ENCODE measurements at places on chromosomes 11 and 22. TPM values are rescaled to one million over a fixed set of nuclear protein-coding genes. Genes with fewer than 3 reads are reported as not detected.

The RAB39A gene
- total RNA-seq: 0.66 TPM

GRCh38 chr11:131561501-131561900 is 191.1 kb downstream of the NTM start:
- no peak for DNase-seq
- no peak overlapping the region for H3K27ac ChIP-seq
- no peak overlapping the region for H3K4me3 ChIP-seq
- H3K4me1 ChIP-seq: no peaks in the 10 kb centered on the region
- H3K36me3 ChIP-seq: no peaks in the 10 kb centered on the region
- H3K27me3 ChIP-seq: no peaks in the 10 kb centered on the region

DNA sequence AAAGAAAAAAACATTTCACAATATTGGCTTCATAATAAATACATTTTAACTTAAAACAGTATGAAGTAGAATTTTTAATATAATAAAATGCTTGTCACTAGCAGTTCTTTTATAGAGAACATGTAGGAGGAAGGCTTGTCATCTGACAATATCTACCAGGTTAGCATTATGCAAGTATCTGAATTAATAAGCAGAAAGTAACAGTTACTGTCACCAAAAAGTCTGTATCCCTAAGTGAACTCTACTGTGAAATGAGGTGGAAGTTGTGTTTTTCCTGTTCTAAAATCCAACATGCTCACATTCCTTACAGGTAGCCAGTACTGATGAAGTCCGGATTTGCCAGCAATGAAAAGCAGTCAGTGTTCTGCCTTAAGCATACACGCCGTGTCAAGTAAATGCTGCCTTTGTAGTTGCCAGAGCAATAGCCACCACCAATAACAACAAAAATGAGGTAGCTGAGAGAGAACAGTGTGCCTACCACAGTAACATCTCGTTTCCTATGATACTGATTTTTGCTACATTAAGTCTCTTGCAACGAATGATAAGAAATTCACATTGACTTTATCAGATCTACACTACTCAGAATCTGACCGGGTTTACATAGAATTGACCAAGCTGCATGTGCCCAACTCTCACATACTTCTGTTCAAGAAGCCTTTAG is 95.5 kb downstream of the SIK3 start:
- no peaks in the 10 kb centered on the region for H3K36me3 ChIP-seq
- no peaks in the 10 kb centered on the region for H3K27me3 ChIP-seq
- no peak overlapping the region for H3K27ac ChIP-seq
- H3K4me3 ChIP-seq: no peak overlapping the region
- DNase-seq: no peak

DNA sequence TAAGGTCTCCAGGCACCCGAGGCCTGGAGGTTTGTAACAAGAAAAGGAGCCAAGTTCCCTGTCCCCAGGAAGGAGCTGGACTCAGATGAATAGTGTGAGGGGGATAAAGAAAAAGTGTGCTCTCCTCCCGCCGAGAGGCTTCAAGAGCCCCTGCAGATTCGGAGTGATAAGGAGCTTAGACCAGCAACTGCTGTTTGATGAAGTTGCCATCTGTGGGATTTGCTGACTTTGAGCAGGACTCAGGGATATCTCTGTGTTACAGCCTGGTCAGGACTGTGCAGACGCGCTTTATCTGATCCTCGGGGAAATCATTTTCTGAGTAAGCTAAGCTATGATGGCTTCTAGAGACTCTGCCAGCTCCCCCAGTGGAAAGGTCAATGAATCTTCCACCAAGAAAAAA is 1017.0 kb downstream of the TBC1D22A start:
- H3K27me3 ChIP-seq: no peaks in the 10 kb centered on the region
- DNase-seq: no peak
- H3K4me1 ChIP-seq: no peaks in the 10 kb centered on the region
- H3K36me3 ChIP-seq: no peaks in the 10 kb centered on the region
- H3K4me3 ChIP-seq: no peak overlapping the region

GRCh38 chr11:22473586-22473985 is 135.4 kb downstream of the SLC17A6 start:
- no peaks in the 10 kb centered on the region for H3K27me3 ChIP-seq
- H3K36me3 ChIP-seq: no peaks in the 10 kb centered on the region
- no peak for DNase-seq

- peaks cover 23% of the 10 kb centered on the region for H3K4me1 ChIP-seq
- no peaks in the 10 kb centered on the region for H3K36me3 ChIP-seq
- no peaks in the 10 kb centered on the region for H3K27me3 ChIP-seq
- H3K27ac ChIP-seq: no peak overlapping the region
- no peak overlapping the region for H3K4me3 ChIP-seq
Observed at GRCh38 chr11:66157182-66157864, 87.3 kb downstream of the PACS1 start.

The CFL1 gene
- 428 TPM for total RNA-seq

GRCh38 chr11:12606597-12606996 is 67.6 kb upstream of the TEAD1 start:
- no peak overlapping the region for H3K27ac ChIP-seq
- H3K4me1 ChIP-seq: peaks cover 24% of the 10 kb centered on the region
- H3K27me3 ChIP-seq: no peaks in the 10 kb centered on the region
- H3K36me3 ChIP-seq: no peaks in the 10 kb centered on the region
- DNase-seq: no peak

The OR8D1 gene
- total RNA-seq: not detected

DNA sequence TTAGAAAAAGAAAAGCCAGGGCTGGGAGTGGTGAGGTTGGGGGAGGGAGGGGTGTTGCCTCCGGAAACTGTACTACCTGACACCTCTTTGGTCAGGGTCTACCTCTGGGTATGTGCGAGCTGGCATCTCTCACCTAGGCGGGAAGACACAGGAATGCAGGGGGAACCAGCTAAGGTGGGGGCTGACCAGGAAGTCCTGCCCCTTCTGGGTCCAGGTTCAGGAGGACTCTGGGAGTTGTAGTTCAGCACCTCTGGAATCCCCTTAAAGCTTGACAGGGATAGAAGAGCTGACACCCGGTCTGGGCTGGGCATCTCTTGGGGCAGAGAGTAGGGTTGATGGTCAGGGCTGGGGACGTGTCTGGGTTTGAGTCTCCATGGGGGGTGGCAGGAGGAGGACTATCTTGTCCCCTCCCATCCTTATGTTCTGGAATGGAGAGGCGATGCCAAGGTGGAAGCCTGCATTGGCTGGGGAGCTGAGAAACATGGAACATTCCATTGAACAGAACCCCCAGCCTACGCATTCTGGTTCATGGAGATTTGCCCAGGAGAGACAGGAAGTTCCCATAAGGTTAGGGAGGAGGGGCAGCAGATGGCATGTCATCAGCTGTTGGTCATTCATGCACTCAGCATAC is 2.1 kb upstream of the KIAA1671 start:
- H3K4me1 ChIP-seq: peaks cover 17% of the 10 kb centered on the region
- H3K27me3 ChIP-seq: no peaks in the 10 kb centered on the region
- no peak overlapping the region for H3K27ac ChIP-seq
- no peak overlapping the region for H3K4me3 ChIP-seq
- no peaks in the 10 kb centered on the region for H3K36me3 ChIP-seq
- DNase-seq: no peak
